ENCODE measurements at places on chromosomes 7 and 10.
A peak's percentile ranks its signal among the peaks of the same experiment; 100 is the strongest.

- peak; percentile 28 for DNase-seq
These were observed 874 bp downstream of the BAIAP2L1 start for GRCh38 chr7:98399890-98400541.

DNA sequence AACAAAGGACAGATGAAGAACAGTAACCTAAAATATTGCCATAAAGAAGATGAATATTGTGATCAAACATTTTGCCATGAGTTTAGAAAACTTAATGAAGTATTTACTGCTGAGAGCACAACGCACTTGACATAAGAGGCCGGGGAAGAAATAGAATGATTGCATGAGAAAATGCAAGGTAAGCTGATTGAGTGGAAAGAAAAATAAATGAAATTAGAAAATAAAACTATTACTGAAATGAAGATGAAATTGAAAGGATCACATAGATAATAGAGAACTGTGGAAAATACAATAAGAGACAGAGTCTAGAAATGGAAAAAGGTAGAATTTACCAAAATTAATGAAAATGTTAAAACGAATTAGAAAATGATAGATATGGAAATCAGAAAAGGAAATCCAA is 10.1 kb downstream of the RAB18 start:
- no peak for DNase-seq

DNA sequence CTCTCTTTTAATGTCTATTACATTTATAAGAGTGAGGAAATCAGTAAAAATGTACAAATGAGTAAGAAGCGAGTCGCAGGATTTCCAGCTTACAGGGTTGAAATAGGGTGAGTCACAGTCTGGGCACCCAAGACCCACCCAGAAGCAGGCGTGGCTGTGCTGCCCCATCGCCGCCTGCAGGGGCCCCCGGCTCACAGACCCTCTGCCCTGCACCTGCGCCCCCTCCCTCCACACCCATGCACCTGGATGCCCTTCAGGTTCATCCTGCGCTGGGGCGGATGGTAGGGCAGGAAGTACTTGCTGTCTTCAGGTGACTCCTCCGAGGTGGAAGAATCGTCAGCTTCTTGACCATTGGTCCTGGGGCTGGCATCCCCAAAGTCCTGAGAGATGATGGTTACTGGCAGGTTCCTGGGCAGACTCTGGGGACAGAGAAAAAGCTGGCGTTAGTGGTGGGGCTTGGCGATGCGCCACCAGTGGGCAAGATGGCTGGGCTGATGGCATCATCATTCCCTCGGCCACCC is 90.2 kb upstream of the GNA12 start:
- DNase-seq: no peak

DNA sequence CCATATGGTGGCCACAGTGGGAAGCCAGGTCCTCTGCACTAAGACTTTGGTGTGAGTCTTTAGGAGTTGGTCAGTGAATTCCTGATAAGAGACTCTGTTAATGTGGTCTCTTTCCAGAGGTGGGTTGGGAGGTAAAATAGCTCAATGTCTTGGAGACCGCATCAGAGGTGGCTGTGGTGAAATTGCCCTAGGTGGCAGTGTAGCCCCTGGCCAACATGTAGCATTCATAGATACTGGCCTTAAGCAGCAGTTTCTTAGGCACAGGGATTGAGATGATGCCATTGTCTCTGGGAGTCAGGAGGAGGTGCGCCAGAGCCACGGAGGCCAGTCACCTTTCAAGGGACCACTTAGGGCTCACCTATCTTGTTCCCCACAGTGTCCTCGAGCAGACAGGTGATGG is 202.8 kb downstream of the CREB5 start:
- no peak for DNase-seq

- no peak for DNase-seq
These were observed 57.2 kb downstream of the MGAM2 start for GRCh38 chr7:142168746-142169145.

DNA sequence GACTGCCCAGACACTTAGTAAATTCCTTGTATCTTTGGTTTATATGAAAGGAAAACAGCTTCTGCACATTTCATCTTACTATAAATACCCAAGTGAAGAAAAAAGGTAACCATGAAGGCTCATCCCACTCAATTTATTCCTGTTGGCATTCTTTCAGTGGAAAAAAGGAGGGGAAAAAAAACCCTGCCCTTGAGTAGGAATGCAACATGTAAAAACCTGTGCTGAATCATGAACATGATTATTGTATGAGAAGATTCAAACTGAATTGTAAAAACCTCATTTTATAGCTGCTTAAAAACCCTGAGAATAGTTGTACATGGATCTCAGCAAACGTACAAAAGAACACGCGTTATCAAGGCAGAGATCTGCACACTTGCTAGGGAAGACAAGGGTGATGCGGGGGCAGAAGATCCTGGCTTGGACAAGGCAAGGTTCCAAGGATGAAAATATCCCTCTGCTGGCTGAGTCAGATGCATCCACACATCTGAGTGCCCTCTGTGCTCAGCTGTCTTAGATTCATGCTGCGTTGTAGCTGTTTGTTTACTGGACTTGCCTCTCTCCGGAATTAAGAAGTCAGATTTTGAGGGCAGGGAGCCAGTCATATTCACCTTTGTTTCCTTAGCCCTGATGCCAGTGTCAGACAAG is 658.2 kb downstream of the PARD3 start:
- DNase-seq: no peak

DNA sequence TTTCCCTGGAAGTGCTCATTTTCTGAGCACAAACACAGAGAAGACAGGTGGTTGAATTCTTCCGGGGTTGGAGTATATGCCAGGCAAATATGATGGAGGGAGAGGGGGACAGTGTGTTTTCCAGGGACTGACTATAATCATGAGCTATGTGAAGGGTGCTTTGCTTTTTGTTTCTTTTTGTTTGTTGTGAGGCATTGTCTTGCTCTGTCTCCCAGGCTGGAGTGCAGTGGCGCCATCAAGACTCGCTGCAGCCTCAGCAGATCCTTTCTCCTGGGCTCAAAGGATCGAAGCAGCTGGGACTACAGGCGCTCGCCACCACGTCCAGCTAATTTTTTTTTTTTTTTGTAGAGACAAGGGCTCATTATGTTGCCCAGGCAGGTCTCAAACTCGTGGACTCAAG is 47.3 kb upstream of the CPN1 start:
- no peak for DNase-seq

GRCh38 chr10:16242446-16242845 is 194.4 kb upstream of the PTER start:
- no peak for DNase-seq

DNA sequence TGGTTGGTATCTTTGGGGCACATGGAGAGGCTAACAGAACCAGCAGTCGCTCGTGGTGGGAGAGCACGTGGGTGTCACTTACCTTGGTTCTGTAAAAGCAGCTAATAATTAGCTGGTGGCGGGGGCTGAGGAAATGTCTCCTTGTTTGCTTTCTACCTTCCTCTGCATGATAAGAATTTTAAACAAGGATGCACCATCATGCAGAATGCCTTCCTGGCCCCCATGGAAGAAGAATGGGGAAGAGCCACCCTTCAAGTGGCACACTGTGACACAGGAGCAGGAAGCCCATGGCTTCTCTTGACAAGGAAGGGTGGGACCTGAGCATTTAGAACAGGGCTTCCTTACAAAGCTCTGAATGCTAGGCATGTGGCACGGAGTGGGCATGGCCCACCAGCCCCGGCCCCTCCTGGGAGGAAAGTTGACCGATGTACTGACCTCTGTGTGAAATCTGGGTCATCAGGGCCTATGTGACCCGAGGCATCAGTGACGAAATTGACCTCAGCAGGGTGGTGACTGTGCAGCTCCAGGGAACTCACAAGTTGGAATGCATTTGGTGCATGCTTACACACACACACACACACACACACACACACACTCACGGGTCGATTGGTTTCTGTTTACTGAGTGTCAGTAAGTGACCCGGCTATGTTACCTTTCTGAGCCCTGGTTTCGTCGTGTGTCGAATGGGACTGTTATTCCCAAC is 116.9 kb upstream of the ANLN start:
- no peak for DNase-seq

GRCh38 chr10:60434418-60435046 is 44.9 kb upstream of the ANK3 start:
- DNase-seq: peak; percentile 49

- peak; percentile 60 for DNase-seq
These were observed 67.8 kb upstream of the PDCD4 start for GRCh38 chr10:110803830-110804338.

DNA sequence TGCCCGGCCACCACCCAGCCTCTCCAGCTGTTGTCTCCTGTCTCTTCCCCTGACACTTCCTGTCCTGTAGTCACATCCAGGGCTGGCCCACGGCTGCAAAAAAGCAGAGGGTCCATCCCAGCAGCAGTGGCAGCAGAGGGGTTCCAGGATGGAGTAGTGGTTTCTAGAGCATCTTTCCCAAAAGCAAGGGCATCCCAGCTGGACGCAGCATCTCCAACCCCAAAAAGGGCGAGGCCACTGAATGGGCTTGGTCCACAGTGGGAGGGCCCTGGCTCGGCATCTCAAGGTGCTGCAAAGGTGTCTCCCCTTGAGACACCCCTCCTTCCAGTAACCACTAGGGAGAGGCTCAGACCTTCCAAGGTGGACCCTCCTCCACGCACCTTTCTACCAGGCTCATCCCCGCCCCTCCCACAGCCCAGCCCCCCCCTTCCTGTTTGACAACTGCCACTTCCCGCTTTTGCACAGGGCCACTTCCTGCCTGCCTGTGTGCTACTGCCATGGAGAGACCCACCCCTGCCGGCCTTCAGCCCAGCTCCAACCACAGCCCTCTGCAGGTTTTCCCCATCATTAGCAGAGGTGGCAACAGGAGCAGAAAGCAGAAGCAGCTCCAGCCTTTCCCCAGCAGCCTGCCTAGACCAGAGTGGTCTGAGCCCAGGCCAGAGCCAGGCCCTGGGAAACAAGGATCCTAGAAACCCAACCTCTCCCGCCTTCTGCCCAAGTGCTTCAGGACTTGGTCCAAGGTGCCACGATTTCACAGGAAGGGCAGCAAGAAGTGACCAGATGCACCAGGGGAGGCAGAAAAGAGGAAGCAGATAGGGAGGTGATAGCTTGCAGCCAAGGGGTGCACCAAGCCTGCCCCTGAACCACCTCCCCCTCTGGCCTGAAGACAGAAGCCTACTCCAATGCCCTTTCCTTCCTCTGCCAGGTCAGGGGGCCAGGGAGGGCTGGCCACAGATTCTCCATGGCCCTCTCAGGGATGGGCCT is 8.6 kb downstream of the CAMK2G start:
- peak; percentile 24 for DNase-seq

DNA sequence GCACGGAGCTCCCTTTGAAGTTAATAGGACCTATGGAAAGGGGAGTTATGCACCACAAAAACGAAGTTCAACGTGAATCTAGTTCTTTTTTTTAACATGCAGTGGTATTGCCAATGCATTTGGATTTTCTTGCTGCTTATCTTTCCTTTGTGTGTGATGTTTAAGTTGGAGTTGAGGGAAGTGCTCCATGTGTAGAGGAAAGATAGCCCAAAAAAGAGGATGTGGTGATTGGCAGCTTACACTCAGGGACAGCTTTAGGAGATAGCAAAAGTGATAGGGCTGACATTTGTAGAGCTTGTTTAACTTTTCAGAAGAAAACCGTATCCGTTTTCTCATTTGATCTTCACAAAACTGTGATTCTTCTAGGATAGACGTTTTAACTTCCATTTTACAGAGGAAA is 101.3 kb downstream of the MDFIC start:
- no peak for DNase-seq

DNA sequence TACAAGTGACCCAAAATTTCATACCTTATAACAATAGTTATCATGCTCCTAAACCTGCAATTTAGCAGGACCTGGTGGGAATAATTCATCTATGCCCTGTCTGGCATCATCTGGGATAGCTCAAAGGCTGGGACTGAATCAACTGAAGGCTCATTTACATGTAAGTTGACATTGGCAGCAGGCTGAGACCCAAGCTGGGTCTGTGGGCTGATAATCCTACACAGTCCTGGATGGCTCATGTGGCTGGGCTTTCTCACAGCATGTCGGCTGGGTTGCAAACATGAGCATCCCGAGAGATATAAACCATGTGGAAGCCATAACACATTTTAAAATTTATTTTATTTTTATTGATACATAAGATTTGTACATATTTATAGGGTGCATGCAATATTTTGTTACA is 19.5 kb upstream of the ABCB5 start:
- no peak for DNase-seq

DNA sequence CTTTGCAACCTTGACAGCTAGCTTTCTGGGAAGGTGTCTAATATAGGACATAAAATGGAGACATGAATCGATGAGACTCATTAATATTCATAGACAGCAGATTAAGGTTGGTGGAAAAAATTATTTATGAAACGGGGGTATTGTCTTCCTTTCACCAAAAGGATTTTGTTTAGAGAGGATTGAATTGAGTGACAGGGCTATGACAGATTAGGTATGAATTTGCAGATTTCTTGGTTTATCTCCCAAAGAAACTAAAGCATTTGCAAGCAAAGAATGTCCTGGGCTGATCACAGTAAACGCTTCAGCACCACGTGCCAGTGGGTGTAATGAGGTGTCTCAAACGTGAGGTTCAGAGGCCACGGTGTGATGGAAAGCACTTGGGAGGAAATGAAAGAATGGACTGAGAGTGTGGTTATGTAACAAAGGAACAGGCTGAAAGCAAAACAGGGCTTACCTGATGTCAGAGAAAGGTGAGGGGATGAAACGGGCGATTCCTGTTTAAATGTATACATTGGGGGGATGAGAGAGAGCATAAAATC is 329.2 kb upstream of the NPVF start:
- DNase-seq: peak; percentile 44

- no peak for DNase-seq
These were observed 6.8 kb upstream of the ANKRD22 start for GRCh38 chr10:88858491-88858890.

DNA sequence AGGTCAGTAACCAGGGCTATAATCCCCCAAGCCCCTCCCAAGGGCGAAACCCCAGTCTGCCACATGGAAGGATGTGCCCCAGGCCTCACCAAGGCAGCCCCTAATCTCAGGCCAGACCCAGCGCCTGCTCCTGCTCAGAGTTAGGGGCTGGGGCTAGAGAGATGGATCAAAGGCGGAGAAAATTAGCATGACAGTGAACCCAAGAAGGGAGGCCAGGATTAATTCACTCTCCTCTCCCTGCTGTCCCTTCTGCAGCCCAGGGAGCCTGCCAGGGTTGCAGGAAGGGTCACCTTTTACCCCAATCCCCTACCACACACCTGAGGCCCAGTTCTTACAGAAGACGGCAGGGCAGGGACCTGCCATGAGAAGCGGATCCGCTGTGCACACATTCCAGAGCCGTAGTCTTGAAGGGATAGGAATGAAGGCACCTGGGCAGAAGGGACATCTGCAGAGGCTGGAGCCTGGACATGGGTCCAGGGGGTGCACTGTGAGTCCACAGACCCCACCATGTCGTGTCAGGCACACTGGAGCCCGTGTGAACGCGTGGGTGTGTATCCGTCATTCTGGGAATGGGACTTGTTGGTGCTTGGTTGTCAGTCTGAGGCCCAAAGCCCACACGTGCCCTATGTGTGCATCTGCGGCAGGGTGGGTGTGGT is 11.9 kb upstream of the ZMIZ1 start:
- DNase-seq: no peak

DNA sequence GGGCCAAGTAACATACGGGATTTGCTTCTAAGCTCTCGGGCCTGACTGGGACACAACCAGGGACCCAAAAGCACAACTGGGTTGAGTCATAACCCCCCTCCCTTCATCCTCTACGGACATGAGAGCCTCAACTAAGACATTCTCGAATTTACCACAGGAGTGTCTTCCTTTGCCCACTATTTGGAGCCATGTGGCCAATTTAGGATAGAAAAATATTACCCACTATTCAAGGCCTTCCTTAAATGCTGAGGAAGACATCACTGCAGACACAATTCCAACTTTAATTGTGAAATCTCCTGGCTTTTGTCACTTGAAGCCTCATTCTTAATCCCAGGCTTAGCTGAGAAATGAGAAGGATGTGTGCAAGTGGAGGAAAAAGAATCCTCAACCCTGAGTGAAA is 11.8 kb downstream of the CTBP2 start:
- no peak for DNase-seq

Data from thyroid gland (tissue), 4 donors.